Stimulated activated CD4-positive, alpha-beta T cell treated with anti-CD3 and anti-CD28 coated beads, Interleukin-1b, Interleukin-23, amount 100 ng/mL, for 1 hour (primary cell): ENCODE measurements at places on chromosomes 13 and 19.

- DNase-seq = no peak
Observed at GRCh38 chr19:39942366-39942730, 7.9 kb upstream of the FCGBP start.

GRCh38 chr13:114136576-114136975, 4.2 kb upstream of the RASA3 start:
- no peak for DNase-seq

DNA sequence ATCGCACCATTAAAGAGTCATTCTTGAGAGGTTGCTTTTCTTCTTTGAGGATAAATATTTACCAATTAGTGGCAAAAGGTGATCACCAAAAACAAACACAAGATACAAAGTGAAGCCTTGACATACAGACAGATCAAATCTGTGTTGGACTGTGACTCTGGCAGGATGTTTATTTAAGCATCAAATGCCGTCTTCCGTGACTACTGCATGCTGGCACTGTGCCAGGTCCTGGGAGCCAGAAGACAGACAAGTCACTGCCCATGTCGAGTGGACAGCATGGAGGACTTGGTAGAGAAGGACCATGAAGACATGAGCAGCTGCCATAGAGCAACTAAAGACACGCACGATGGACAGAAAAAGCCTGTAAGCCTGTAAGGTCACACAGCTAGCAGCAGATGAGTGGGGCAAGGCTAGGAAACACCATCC, 92.8 kb upstream of the FARP1 start:
- no peak for DNase-seq

GRCh38 chr19:13152974-13153568, 2.9 kb downstream of the IER2 start:
- DNase-seq = peak; percentile 98

DNA sequence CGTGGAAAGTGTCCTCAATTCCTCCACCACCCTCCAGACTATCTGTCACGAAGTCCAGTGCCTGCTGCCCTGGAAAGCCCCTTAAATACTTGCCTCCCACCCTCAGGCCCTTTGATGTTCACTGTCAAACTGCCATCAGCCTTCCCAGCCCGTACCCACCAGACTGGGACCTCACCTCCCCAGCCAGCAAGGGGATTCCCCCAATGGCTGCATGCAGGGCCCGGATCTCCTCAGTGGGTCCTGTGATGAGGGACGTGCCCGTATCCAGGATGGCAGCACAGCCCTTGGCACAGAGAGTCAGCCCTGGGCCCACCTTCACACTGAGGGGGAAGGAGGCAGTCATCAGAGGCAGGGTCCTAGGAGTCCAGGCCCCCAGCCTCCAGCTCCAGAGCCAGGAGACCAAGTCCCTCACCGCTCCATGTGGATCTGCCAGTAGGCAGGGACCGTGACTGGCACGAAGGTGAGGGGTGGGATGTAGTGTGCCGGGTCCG, 6.1 kb downstream of the NAPSA start:
- DNase-seq = no peak

DNA sequence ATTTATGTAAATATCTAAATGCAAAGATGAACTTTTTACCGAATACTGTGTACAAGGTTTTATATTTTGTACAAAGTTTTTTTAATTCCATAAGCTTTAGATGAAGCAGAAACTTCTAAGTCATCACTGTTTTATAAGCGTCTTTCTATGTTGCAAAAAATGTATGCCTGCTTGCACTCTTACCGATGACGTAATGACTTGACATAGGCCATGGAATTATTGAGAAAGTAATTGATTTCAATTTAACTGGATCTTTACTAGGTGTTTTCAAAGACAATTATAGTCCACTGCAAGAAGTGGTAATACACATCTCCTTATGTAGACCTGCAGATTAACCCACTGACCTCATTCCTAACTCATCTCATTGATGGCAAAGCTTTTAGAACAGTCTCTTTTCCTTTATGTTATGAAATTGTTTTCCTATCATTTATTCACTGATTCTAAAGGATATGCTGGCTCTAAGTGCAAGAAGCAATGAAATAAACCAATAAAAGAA, 10.4 kb downstream of the DACH1 start:
- no peak for DNase-seq
